ENCODE measurements at places on chromosomes 12 and 14.

DNA sequence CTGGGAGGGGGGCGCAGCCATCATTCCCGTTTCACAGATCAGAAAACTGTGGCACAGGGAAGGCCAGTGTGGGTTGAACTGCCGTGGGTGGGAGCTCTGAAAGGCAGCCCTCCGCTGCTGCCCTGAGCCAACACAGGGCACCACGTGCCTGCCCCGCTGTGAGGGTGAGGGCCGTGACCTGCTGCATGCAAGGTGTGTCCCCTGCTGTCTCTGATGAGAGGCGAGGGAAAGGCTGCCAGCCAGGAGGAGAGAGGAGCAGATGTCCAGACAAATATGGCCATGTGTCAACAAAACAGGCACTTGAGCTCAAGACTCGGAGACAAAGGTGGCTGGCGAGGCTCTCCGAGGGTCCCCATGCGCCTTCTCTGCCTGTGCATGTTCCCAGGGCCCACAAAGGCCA, 108.8 kb downstream of the RBM19 start:
- DNase-seq = no peak

GRCh38 chr12:124651516-124652273, 84.3 kb upstream of the NCOR2 start:
- DNase-seq = no peak

- no peak for DNase-seq
These were observed 25.9 kb upstream of the PRKD1 start for GRCh38 chr14:29953501-29953900.

DNA sequence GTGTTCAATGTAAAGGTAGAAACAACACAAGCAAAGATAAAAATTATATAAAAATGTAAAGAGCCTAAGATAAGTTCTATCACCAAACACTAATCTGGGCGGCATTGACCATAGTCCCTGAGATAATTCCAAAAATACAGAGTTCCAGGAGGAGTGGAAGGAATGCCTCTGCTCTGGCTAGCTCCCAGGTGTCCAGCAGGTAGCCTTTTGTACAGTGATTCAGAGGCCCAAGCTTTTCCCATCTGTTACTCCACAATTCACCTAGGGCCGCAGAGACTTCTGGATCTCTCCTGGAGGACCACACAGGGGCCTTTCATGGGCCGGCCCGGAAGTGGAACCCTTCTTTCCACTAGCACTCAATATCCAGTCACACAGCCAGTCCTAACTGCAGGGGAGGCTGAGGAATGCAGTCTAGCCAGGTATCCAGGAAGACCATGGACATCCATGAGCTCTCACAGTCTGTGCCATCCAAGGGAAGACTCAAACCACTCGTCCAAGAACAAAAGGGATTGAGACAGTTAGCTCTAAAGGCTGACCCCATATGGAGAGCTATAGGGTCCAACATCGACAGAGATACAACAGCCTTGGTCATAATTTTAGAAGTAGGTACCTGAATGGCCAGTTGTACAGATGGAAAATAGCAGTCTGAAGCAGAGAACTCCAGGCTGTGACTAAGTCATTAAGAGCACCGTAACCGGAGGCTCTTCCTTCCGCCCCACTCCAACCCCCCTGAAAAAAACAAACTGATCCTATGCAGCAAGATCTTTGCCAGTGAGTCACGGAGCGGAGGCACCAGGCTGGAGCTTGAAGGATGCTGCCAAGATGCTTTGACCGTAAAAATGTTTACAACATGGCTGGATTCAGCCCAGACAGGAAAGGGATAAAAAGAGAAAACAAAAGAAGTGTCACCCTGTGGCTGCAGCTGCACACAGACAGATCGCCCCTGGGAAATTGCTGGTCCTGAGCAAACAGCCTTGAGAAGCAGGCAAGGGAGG, 204.8 kb downstream of the NUAK1 start:
- DNase-seq = peak; percentile 95

DNA sequence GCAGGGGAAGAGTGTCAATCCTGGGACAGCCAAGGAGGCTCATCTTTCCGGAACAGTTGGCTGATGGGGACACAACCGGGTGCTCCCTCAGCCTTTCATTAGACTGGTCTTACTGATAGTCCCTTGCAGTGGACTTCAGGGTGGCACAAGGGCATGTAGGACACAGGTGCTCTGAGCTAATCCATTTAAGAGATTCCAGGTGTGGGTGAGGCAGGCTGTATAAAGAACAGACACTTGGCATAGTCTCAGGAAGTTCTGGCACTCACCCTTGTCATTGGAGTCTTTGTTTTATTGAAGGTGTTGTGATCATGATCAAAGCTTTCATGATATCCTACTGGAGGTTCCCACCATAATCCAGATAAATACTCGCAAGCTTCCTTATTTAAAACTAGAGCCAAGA, 341.6 kb downstream of the EMP1 start:
- no peak for DNase-seq

GRCh38 chr12:67964456-67964855, 24.8 kb upstream of the IFNG-AS1 start:
- no peak for DNase-seq

GRCh38 chr12:79665212-79665887, 25.4 kb downstream of the PAWR start:
- no peak for DNase-seq

DNA sequence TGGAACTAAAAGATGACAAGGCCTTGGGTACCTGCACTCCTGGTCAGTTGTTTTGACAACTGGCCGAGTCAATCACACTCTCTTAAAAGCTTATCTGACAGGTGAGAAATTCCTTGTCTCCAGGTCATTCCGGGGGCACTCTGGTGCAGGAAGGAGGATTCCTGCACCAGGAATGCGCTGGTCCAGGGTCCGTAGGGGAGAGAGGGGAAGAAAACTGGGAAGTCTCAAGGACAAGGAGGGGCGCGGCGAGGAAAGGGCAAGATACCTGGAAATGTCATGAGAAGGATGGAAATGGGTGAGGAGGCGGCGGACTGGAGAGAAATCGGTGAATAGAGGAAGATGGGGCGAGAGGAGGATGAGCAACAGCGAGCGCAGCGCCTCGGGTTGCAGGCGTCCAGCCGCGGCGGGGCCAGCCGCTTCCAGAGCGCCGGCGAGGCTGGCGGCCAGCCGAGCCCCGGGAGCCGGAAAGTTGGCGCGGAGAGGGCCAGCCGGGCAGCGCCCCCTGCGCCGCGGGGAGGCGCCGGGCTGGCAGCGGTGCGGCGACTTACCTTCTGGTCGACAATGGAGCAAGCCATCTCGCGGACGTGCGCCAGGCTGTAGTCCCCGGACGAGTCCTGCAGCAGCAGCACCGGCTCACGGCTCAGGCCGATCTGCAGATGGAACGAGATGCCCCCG, 809 bp downstream of the PRKD1 start:
- DNase-seq = no peak

DNA sequence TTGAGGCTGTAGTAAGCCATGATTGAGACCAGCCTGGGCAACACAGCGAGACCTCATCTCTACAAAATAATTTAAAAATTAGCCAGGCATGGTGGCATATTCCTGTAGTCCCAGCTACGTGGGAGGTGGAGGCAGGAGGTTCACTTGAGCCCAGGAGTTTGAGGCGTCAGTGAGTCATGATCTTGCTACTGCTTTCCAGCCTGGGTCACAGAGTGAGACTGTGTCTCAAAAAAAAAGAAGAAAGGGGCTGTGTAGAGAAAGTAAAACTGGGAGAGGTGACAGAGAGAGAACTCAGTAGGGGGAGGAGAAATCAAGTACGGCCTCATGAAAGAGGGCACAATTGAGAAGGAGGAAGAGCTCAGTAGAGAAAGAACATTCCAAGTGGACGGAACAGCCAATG, 12.4 kb downstream of the TECPR2 start:
- DNase-seq = no peak

DNA sequence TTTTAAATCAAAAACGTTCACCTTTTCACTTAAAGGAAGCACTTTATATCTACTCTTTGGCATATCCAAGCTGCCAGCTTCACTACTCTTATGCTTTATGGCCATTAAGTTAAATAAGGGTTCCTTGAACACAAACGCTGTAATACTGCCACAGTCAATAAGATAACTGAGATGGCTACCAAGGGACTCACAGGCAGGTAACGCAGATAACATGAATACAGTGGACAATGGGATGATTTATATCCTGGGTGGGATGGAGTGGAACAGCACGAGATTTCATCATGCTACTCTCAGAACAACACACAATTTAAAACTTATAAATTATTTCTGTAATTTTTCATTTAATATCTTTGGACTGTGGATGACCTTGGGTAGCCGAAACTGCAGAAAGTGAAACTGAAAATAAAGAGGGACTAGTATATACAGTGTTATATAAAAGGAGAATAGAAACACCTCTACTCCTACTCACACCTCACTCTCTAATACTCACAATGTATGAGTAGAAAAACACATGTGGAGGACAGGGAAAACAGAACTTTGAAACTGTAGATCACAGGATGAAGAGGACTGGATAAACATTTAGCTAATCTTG, 367.3 kb downstream of the C12orf50 start:
- no peak for DNase-seq

DNA sequence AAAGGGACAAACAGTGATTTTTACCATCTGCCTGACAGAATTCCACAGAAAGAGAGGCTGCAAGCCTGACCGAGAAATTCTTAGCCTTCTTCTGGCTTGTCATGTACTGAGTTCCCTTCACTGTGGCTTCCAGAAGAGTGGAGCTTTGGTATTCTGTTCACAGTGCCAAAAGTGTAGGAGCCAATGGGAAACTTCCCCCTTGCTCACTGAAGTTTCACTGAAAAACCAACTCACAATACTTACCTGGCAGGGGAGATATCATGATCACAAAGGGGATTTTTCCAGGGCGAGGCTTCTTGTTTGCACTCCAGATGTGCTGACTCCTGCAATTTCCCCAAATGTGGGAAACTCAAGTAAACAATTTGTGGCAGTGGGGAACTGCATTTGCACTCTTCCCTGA, 31.7 kb upstream of the MMP19 start:
- no peak for DNase-seq

DNA sequence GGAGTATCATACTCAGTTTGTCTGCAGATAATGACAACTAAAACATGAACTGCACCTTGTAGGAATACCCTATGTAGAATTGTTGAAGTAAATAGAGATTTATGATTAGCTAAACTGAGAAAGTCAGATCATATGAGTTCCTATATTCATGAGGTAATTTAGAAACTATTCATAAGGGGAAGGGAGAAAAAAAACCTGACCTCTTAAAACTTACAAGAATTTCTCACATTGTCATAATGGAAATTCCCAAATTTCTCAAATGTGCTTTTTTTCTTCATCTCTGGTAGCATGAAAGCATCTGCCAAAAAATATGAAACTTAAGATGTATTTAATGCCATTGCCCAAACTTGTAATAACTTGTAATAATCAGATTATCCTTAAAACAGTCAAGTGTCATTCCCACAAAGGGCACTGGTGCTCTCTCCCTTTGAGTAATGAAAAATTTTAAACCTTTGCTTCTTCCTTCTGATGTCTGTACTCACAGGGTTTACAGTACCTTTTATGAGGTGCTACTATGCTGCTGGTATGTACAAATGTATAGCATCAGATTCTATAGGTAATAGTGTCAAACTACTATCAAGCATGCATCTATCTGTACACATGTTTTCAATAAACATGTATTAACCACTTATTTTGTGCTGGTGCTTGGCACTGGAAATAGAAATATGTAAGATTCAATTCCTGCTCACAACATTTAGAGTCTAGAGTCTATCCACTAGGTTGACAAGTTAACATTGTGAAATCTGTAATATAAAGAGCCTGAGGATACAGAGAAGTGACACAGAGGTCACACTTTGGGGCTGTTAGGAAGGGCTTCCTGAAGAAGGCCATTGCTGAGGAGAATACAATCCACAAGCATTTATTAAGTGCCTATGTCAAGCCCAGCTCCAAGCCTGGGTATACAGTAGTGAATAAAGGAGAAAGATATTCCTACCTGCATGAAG, 17.4 kb upstream of the DRAM1 start:
- no peak for DNase-seq

- peak; percentile 27 for DNase-seq
These were observed 120.1 kb upstream of the MAX start for GRCh38 chr14:65222440-65222858.

DNA sequence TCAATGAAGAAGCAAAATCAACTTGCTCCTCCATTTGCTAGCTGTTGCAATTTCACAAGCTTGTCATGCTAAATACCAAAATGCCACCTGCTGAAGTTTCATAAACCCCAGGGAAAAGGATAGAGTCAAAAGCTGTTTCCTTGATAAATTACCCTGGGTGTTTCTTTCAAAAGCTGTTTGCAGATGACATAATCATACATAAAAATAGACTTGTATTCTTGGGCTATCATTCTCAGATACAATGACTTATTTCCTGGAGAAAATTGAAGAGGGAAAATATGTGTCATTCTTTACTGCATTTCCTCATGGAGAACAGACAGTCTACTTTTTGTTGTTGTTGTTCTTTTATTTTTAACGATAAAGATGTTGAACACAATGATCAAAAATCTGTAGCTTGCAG, 119.2 kb downstream of the GALC start:
- DNase-seq = no peak

DNA sequence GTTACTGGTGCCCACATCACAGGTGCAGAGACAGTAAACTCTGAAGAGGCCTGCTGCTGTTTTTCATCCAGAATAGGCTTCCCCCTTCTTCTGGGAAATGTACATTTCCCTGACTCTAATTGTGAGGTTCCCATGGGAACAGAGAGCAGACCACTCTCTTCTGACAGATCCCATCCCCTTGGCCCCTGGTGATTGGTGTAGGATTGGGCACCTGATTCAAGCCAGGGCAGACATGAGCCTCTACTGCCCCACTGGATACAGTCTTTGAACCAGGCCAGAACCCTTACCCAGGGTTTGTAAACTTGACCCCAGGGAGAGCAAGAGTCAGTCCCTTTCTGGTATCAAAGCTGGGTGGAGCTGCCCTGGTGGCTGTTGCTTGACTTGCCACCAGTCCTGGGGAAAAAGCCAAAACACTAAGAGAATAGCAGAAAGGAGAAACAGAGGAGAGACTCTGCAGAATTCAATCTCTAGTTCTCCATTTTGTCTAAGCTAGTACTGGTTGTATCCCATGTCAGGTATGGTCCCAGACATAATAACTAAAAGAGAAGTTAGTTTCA, 14.8 kb upstream of the NFYB start:
- no peak for DNase-seq

GRCh38 chr14:102182190-102182589, 42.5 kb downstream of the WDR20 start:
- no peak for DNase-seq

- DNase-seq = peak; percentile 55
These were observed 66.2 kb upstream of the PTGR2 start for GRCh38 chr14:73785336-73785833.

DNA sequence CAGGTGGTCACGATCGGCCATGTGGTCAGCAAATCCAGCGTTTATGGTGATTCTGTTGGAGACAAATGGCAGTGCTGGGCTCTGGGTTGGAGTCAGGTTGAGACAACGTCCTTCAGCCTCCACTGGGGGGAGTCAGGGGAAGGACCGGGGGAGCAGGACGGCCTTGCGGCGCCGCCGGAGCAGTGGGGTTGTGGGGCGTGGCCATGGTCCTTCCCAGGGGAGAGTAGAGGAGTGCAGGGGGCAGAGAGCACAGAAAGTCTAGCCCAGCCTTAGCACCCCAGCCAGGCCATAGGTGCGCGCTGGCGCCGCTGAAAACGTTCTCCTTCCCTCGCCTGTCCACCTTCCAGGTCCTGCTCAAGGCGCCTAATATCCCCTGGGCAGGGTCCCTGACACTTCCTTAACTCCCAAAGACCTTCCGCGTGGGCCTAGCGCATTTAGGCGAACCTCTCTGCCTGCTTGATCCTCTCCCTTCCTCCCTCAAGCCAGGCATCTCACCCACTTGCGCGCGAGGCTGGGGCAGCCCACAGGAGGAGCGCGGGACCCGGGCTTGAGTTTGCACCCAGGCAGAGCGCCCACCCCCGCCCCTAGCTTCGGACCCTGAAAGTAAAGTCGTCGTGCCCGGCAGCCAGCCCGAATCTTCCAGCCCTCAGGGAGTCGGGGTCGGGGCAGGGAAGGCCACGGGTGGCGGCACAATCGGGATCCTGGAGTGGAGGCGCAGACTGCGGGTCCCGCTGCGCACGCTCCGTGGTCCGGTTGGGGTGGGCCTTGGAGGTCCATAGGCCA, 3.1 kb upstream of the KIF26A start:
- no peak for DNase-seq

Data from amniotic stem cell (primary cell).